ENCODE measurements at places on chromosomes 12 and 14. TPM values are rescaled to one million over a fixed set of nuclear protein-coding genes. Genes with fewer than 3 reads are reported as not detected.

DNA sequence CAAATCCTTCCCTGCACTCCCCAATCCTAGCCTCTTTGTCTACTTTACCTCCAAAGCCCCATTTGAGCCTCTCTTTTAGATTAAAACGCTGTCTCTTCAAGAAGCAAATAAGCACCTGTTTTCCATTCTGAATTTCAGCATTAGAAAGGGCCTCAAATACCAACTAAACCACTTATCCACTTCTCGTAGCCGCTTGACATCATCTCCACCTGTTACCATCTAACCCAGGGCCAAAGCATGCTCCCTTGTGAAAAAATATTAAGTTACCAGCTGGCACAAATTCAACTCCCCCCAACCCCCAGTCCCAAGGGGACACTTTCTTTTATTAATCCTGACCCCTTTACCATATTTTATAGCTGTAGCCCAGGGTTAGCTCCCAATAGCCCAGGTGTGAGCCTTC, 43.1 kb downstream of the GPHB5 start:
- no peak for DNase-seq

DNA sequence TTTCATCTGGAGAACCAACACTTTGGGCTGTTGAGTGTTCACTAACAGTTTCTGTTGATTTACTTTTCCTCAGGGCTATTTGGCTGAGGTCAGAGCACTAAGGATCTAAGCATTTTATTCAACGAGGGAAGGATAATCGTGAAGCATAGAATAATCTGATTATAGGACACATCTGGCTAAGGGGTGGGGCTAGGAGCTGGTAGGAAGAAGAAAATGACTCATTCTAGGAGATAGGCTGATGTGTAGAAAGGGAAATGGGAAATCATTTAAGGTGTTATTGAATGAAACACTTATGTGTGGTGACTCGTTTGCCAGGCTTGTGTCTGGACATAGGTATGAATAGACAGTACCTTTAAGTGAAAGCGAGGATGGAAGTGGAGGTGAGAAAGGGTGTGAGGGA, 167.2 kb downstream of the ETNK1 start:
- no peak for DNase-seq

- no peak for DNase-seq
Measured at GRCh38 chr12:84982888-84983287, 53.2 kb downstream of the TSPAN19 start.

DNA sequence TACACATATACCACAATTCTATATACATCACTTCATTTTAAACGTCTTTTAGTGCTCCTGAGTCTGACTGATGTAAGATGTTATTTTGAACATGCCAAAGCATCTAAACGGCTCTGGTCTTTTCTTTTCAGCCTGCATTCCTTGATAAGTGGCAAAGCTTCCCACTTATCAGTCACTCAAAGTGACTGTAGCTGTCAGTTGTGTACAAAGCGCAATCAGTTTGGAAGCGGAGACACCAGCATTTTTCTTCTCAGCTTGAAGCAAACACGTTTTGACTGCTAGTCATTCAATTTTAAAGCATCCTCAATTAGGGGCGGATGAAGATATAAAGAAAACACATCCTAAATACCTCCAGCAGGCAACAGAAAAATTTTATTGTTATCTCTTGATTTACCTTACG, 226.8 kb downstream of the SOX5 start:
- no peak for DNase-seq

GRCh38 chr12:66620688-66621087, 58.2 kb downstream of the GRIP1 start:
- DNase-seq, result no peak

- no peak for DNase-seq
Measured at GRCh38 chr14:72164420-72165228, 232.4 kb downstream of the RGS6 start.

The CELA1 gene
- not detected for total RNA-seq

The SERPINA1 gene
- total RNA-seq, result 5.5 TPM

The SIX6 gene
- 0.12 TPM for total RNA-seq

The NPC2 gene
- 35.8 TPM for total RNA-seq

The HNF1A gene
- total RNA-seq, result not detected
